Muscle of leg (tissue), 16 donors: ENCODE measurements at places on chromosomes 3 and 15. TPM values are rescaled to one million over a fixed set of nuclear protein-coding genes. Genes with fewer than 3 reads are reported as not detected.

The DNAJB11 gene
- 37.7 TPM for polyA plus RNA-seq

The SLC2A2 gene
- polyA plus RNA-seq, result 10.6 TPM

GRCh38 chr3:185405664-185406063 lies 42.7 kb downstream of the MAP3K13 start:
- DNase-seq, result no peak

GRCh38 chr15:70517194-70517590 lies 246.2 kb downstream of the UACA start:
- no peak for DNase-seq

GRCh38 chr3:15787526-15787925 lies 10.3 kb downstream of the ANKRD28 start:
- no peak for DNase-seq

- no peak for DNase-seq
Measured at GRCh38 chr15:64622410-64623260, 152.8 kb downstream of the RBPMS2 start.

GRCh38 chr3:46406443-46406787 lies 451 bp downstream of the CCR5AS start:
- DNase-seq, result peak; percentile 36

GRCh38 chr3:39433642-39434041 lies 27.1 kb downstream of the RPSA start:
- peak; percentile 66 for DNase-seq

DNA sequence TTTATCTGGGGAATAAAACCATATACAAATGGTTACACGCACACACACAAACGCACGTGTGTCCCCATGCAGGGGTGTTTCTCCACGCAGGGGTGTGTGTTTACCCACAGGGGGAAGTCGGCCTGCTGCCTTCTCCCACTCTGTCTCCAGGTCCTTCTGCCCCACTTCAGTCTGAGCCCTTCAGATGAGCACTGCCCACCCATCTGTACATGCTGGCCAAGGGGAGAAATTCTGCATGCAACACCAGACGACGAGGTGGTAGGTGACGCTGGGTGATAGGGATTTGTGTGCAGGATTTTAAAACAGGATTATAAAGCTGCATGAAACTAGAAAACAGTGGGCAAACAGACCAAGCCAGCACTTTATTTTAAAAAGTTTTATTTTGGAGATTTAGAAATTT lies 122.5 kb downstream of the TJP1 start:
- no peak for DNase-seq

- DNase-seq, result peak; percentile 20
Measured at GRCh38 chr3:4665197-4665596, 172.0 kb downstream of the ITPR1 start.
